ENCODE measurements at places on chromosomes 2 and 18.
A peak's percentile ranks its signal among the peaks of the same experiment; 100 is the strongest.

DNA sequence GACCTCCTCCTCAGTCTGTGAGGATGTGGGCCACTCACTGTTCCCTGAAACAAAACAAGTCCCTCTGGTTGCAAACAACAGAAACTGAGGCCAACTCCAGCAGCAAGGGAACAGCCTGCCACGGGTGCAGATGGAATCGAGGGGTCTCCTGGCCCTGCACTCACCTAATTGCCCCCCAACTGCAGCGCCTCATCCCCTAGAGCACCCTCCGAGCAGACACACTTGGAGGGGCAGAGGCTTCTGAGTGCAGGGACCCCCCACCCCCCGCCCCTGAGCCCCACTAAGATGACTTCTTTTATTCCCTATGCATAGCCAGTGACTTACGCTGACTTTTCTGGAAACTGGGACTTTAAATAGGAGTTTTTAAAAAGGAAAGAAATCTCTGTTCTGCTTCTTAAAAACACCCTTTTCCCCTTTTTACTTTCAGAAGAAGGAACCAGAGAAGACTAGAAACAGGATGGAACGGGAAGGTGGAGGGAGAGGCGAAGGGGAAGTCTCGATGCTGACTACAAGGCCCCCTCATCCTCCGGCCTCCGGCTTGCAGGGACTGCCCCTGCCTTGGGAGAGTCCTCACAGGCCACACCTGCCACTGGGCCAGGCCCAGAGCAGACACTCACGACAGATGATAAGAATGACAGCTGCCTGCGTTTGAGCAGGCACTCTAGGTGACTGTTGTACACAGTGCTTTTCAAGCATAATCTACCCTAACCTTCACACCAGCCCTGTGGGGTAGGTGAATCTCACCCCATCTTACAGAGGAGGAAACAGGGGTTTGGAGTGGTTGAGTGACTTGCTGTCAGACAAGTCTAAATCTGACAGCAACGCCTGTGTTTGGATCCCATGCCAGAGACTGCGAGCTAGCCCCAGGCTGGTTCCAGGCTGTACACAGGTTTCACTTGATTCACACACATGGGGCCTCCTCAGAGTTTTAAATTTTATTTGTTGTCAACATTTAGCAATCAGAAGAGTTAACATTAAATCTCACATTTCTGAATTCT, 28.2 kb upstream of the BIN1 start:
- DNase-seq: no peak

DNA sequence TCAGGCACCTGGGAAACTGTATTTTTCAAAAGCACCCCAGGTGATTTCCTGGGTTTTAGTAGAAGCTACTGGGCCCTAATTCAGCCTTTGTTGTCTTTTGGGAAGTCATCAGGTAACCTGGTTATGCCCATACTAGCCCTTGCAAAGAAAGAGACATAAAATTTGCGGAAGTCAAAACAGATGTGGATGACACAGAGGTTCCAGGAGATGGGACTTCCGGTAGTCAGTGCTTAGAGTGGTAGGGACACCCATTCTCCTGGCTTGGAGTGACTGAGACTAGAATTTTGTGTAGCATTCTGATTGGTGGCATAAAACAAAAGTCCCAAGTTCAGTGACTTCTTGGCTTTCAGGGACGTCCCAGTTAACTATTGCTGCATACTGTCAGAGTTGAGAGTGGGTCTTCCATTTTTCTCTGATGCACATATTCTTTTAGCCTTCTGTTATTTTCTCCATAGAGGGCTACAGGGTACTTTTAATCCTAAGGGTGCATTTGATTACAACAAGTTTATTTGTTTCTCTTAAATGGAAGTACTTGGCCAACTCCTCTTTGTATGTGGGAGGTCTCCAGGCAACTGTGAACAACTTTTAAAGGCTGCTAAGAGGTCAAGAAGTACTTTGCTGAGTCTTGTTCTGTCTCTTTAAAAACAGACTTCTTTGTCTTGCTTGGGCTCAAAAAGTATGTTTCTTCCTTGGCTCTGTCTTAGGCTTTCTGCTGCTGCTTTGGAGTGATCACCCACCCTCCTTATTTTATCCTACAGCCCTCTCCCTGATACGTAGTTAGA, 8.8 kb downstream of the NAB1 start:
- DNase-seq: no peak

GRCh38 chr2:230674966-230675672, 37.5 kb upstream of the CAB39 start:
- no peak for DNase-seq

DNA sequence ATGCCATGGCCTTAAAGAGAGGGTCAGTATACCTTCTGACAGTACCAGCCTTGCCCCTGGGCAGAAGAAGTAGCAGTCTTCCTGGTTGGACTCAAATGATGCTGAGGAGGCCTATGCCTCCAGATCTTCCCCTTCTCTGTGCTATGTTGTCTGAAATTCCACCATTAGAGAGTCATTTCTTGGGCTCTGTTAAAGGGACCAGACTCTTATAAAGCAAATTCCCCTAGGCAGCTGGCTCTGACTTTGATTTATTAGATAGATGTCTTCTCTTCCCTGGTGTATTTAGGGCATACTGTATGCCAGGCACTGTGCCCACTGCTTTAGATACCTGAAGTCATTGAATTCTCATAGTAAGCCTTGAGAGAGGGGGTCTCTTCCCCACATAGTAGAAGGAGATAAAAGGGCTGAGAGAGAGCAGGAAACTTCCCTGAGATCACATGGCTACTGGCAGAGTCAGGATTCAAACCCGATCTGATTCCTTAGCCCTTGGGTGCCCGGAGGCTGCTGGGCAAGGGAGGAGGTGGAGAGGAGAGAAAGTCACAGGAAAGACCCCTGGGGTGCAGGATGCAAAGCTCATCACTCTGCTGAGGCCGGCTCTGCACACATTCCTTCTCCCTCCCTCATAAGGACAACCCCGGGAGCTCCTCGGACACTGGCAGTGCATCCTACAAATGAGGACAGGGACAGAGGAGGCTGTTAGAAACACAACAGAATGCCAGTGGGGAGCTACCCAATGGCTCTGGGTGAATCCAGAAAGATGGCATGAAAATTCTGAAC, 23.0 kb downstream of the COPS9 start:
- DNase-seq: no peak

DNA sequence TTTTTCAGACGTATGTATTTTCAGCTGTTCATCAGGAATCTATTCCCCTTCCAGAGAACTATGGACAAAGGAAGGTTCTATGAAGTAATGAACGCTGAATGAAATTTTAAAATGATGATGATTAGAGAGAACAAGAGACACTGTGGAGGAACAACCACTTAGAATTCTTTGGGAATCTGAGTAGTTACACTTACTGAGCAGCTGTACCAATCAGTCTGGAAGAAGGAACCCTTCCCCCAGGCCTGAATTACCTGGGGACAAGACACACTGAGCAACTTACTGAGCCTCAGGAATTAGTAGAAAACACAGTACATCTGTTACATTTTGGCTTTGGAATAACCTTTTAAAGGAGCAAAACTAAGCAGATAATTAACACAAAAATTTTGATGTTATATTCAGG, 1.9 kb downstream of the MSTN start:
- no peak for DNase-seq

GRCh38 chr2:54208364-54209240, 47.4 kb downstream of the TSPYL6 start:
- peak; percentile 16 for DNase-seq

DNA sequence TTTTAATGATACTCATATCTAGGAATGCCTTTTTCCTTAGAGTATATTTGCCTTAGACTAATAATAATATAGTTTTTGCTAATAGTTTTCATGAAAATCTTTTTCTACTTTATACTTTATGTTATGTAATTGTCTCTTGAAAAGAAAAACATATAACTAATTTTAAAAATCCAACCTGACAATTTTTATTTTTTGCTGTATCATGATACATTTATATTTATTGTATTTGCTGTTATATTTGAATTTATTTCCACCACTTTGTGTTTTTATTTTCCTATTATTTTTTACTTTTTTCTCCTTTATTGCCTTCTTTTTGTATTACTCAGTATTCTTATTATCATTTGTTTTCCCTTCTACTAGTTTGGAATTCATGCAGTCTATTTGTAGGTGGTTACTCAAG, 85.4 kb downstream of the MBD5 start:
- no peak for DNase-seq
